ENCODE measurements at places on chromosomes 1 and 21.

- no peak for DNase-seq
These were observed 1193.7 kb upstream of the ADGRL2 start for GRCh38 chr1:80607064-80607463.

DNA sequence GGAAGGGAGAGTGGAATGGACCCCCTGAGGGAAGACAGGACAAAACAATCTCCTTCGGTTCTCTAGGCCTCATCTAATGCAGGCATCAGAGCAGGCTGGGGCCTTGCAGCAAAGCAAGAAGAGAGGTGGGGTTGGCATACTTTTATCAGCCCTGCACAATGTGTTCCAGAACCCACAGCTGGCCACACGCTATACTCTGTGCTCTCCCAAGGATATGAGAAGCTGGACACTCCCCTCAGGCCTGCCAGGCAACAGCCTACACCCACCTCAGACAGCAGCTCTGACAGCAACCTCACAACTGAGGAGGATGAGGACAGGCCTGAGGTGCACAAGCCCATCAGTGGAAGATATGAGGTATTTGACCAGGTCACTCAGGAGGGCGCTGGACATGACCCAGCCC, 27.3 kb downstream of the LY9 start:
- no peak for DNase-seq

DNA sequence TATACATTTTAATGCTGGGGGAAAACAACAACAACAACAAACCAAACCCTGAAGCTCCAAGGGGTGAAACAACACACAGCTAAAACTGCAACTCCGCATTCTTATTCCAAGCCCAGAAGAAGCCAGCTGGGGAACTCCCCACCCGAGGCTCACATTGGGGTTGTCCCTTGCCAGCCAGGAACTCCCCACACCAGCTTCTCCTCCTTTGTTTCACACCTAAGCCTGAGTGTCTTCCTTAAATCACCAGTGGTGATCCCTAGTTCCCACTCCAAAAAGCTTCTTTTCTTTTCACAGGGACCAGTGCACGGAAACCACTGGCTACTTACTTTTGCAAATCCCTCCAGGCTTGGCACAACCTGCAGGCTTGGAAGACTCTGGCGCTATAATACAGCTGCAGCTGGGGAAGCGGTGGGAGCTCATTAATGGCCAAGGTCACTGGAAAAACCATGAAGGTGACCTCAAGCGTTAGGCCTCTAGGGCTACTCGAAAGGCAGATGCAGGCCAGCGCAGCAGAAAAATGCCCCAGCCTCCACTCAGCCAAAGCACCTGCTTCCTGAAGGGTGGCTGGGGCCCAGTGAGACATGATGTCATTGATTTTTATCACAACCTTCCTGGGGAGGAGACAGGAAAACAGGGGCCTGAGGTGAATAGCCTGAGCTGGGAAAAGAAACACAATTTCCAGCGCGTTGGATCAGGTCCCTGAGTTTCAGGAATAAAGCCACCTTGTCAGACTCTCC, 40.1 kb downstream of the TLR5 start:
- no peak for DNase-seq

- no peak for DNase-seq
These were observed 2.6 kb upstream of the C1orf141 start for GRCh38 chr1:67137307-67137753.

- DNase-seq, result no peak
These were observed 3.4 kb upstream of the ZNF678 start for GRCh38 chr1:227559926-227560325.

GRCh38 chr1:6438047-6438525, 13.5 kb downstream of the ESPN start:
- DNase-seq, result peak; percentile 61

- no peak for DNase-seq
These were observed 125.4 kb downstream of the EIF4G3 start for GRCh38 chr1:21051177-21051825.

DNA sequence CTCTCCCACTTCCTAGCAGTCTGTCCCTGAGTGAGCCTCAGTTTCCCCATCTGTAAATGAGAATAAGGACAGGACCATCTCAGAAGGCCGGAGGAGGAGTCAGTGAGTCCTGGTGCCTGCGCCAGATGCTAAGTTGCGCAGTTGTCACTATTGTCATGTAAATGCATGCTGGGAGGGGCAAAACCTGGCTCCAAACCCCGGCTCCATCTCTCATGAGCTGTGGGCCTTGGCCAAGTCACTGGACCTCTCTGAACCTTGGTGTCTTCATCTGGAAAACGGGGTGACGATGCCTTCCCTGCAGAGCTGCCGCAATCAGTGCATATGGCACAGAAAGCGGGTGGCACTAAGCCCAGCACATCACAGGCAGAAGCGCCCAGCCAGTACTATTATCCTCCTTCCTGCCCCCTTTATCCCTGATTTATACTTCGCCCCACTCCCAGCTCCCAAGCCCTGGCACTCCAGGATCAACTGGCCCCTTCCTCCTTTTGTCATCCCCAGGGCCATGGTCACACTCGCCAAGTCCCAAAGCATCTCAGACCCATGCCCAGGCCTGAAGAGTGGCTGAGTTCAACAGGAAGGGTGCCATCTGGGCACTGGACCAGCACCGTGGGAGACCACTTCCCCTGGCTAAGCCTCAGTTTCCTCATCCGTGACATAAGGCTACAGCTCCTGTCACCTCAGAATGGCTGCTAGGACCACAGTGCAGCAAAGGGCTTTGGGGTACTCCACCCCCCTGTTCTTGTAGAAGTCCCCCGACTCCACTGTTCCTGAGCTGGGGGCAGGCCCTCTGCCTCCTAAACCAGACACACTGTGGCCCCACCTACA, 4.3 kb upstream of the PLEKHG5 start:
- DNase-seq, result no peak
